G401 (cell line): ENCODE measurements at places on chromosomes 3 and 15.

DNA sequence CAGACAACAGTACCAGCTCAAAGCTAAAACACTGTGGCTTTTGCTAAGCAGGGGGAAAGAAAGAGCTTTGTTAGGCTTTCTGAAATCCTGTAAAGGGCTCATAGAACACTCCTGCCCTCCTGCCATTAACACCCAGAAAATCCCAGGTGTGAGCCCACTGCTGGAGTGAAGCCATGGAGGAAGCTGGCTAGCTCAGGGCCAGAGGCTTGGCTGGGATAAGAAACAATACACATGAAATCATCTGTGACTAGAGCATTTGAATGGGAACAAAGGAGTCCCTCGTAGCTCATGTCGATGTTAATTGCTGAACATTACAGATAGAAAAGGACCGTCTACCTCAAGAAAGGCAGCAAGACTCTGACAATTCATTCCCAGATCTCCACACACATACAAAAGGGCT lies 23.5 kb downstream of the RUVBL1 start:
- DNase-seq, result no peak

GRCh38 chr3:152245498-152246170 lies 23.1 kb upstream of the MBNL1 start:
- no peak for DNase-seq

DNA sequence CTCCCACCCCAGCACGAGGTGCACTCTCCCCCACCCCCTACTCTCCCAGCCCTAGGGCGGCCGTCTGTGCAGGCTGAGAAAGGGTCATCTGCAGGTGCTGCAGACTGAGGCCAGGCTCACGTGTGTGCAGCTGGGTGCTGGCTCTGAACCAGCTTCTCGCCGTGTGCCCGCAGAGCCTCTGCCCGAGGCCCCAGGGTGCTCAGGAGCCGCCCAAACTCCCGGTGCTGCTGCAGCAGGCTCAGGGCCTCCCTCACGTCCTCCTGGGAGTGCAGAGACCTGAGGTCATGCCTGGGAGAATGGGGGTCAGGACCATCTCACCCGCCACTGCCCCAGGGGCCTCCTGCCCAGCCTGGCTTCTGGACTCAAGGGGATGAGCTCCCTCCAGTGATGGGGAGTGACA lies 17.2 kb downstream of the SPTBN5 start:
- no peak for DNase-seq

DNA sequence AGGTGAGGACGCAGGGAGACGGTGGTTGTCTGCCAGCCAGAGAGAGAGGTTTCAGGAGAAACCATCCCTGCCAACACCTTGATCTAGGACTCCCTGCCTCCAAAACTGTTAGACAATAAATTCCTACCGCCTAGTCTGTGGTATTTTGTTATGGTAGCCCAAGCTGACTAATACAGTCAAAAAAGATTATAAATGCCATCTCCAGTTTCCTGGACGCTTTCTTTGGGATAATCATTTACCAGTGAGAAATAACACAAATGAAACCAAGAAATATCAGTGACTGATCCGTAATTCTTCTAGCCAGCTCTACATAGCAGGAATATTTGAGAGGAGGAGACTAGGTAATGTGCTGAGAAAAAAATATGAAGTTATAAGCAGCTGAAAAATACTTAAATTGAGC lies 707.8 kb upstream of the LMCD1 start:
- DNase-seq, result no peak

GRCh38 chr3:125055331-125055912 lies 375 bp downstream of the HEG1 start:
- no peak for DNase-seq

- DNase-seq, result no peak
These were observed 384.4 kb upstream of the C2CD4B start for GRCh38 chr15:62549345-62549970.

GRCh38 chr3:23999012-23999641 lies 54.0 kb downstream of the NR1D2 start:
- peak; percentile 64 for DNase-seq

- DNase-seq, result no peak
These were observed 111.1 kb upstream of the VGLL3 start for GRCh38 chr3:87101861-87102625.

DNA sequence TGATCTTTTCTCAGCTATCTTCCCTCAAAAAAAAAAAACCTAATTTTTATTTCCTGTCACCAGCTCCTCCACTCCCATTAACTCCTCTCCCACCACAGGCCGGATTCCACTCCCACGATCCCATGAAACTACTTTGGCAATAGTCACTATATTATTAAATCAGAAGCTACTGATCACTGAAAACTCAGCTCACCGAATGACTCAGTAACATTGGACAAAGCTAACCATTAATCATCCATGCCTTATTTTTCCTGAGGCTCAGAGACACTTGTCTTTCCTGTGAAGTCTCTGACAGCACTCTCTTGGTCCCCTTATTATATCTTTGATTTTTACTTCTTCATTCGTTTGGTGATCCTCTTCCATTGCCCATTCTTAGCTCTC lies 260.2 kb downstream of the CGGBP1 start:
- DNase-seq, result no peak

- DNase-seq, result no peak
These were observed 208.0 kb downstream of the XXYLT1 start for GRCh38 chr3:195062866-195063540.

DNA sequence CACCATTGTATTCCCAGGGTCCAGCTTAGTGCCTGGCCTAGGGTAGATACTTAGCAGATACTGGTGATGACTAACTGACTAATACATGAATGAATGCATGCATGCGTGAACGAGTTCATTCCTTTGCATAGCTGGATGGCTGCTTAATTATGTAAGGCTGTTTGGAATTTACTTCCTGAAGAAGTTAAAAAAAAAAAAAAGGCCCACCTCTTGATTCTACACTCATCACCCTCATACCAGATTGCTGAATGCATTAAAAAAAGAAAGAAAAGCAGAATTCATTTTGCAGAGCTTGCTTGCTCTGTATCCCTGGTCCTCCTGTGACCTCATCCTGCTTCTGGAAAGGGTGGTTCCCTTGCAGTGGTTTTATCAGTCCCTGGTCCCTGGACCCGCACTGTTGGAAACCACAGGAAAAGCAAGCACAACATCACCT lies 277.6 kb upstream of the CFAP20DC start:
- no peak for DNase-seq

DNA sequence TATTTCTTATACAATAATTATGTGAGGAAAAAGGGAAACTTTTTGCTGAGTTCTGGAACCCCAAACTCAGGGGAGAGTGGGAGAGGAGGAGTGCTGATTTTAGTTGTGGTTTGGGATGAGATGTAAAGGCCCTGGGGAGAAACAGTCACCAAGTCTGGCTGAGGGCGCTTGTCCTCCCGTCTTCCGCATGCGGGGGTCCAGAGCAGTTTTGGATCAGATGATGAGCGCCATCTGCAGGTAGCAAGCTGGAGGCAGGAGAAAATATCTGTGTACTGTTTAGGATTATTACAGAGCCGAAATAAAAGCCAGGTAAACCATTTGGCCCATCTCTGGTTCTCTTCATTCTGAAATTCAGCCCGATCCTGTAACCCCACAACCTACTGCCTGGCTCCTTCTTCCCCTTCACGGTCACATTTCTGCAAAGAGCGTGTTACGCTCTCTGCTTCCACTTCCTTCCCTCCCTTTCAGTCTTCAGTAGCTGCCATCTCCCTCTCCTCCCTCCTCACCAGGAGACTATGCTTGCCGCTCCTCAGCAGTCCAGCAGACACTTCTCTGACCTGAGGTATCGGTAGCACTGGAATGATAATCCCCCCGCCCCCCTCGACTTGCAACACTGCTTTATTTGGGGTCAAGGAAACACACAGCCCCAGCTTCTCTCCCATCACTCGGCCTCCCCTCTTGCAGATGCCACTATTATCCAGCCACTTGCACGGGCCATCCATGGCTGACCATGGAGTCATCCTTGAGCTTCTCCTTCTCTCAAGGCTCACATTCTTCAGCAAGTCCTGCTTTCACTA lies 1.4 kb upstream of the PARP14 start:
- DNase-seq, result peak; percentile 64

- DNase-seq, result no peak
These were observed 223.7 kb downstream of the FMN1 start for GRCh38 chr15:32970847-32971246.

DNA sequence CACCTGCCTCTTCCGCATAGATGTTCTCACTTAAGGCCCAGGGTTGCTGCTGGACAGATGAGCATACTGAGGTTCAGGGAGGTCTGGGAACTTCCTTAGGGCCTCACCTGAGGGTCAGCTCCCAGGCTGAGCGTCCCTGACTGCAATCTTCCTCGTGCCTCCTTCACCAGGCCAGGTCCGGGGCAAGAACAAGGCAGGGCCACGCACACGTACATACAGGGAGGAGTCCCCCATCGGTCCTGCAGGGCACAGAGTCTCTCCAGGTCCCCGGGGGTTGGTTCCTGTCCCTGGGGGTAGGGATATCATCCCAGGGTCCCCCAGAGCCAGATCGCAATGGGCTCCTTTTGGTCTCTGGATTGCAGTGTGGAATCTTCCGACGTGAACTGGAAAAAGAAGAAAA lies 130.1 kb downstream of the LRRK1 start:
- no peak for DNase-seq

- DNase-seq, result no peak
These were observed 11.0 kb downstream of the C3orf22 start for GRCh38 chr3:126547721-126548120.

DNA sequence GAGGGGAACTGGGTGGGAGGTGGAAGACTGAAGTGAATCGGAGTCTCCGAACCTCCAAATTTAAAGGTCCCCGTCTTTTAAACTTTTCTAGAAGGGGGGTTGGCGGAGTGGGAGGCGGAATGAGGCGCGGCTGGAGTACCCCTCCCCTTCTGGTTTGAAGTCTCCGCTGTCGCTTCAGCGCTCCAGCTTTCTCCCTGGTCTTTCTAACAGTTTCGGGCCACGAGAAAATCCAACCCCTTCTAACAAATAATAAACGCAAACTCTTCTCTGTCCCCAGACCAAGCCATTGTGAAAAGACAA lies 2.5 kb upstream of the MECOM start:
- DNase-seq, result no peak

- DNase-seq, result no peak
These were observed 84.7 kb downstream of the MYO9A start for GRCh38 chr15:72033285-72033684.

DNA sequence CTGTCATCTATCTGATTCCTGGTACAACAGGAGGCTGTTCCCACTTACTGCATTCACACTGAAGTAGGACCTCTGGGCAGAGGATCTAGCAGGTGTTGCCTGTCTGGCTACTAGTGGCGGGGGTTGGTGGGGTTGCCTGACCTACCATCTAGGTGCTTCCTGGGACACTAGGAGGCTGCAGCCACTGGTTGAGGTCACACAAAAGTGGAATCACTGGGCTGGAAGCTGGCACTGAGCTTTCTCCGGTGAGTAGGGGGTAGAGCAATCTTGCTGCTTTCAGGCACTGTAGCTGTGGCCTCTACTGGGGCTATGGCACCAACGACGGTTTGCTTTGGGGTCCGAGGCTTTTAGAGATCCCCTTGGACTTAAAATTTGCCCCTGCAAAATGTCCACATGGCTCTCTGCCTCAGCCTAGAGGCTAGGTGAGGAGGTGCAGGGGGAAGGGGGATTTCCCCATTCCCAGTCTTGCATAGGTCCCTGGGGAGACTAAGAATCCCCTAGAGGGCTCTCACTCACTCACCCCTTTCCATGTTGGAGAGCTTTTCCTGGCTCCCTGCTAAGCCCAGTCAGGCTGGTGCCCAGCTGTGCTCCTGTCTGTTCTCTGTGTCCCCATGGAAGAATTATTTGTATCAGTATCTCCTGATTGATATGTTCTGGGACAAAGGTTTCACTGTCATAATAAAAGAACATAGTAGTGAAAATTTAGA lies 397.7 kb upstream of the EPHA6 start:
- DNase-seq, result no peak

GRCh38 chr3:14177580-14178246 lies 688 bp downstream of the XPC start:
- peak; percentile 49 for DNase-seq

GRCh38 chr15:35933531-35933930 lies 387.6 kb upstream of the DPH6 start:
- DNase-seq, result no peak

- DNase-seq, result no peak
These were observed 134.8 kb downstream of the RBMS3 start for GRCh38 chr3:29415482-29416223.

GRCh38 chr15:41980654-41981323 lies 8.4 kb upstream of the EHD4 start:
- DNase-seq, result no peak

- peak; percentile 23 for DNase-seq
These were observed 82.6 kb upstream of the ATP11B start for GRCh38 chr3:182710557-182711157.

DNA sequence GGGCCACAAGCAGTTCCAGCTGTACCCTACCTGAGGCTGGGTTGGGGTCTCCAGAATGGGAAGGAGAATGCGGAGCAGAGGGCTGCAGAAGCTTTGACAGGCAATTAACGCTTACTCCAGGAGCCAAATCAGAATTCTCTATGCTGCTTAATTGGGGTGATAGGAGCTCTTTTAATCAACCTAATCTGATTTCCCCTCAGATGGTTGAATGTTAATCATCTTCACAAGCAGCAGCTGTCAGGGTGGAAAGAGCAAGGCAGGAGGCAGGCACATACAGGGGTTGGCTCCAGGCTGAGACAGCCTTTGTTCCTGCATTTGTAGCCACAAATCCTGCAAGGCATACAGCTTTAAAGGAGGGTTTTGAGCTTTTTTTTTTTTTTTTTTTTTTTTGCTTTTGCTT lies 2.6 kb downstream of the CILP start:
- DNase-seq, result no peak

- no peak for DNase-seq
These were observed 58.0 kb upstream of the SLC25A26 start for GRCh38 chr3:66162766-66163165.

DNA sequence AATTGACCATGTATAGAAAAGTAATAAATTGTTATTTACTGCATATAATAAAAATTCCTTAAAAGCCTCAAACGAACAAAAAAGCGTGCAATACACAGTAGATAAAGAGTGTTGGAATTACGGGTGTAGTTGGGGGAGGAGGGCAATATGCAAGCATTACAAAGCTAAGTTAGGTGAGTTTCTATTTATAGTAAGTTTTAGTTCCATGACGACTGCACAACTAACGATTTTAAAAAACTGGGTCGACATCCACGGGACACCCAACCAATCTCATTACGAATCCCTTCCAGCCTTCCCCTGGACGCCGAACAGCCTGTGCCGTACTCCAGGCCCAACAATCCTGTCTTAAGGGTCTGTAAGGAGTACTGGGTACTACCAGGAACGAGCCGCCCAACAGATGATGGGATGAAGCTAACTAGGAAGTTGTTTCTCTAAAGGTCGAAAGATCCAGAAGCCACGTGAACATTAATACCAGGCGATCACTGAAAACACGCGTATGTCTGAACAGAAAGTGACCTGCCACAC lies 677 bp downstream of the POLQ start:
- peak; percentile 6 for DNase-seq

GRCh38 chr15:67394873-67395639 lies 125.9 kb upstream of the C15orf61 start:
- DNase-seq, result no peak

DNA sequence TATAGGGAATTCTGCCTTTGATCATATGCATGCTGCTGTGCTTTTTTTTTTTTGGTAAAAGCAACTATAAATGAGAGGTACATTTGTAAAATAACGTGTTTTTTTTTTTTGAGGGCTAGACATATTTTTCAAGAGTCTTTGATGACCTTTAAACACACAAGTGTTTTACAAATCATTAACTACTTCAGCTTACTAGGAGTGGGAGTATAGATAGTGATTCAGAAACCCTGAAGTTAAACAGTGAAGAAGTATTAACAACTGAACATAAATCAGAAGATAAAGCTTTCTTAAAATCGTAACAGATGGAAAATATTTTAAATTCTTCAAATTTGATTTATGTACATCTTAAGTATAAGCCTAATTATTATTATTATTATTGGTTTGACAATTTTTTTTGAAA lies 2.9 kb upstream of the GMNC start:
- no peak for DNase-seq

GRCh38 chr3:14141144-14141543 lies 16.3 kb downstream of the TMEM43 start:
- no peak for DNase-seq
